ENCODE measurements at places on chromosomes 4 and X. TPM values are rescaled to one million over a fixed set of nuclear protein-coding genes. Genes with fewer than 3 reads are reported as not detected.

IQCM gene
- total RNA-seq: not detected

UGT2A2 gene
- total RNA-seq: not detected

AWAT2 gene
- not detected for total RNA-seq

BEX1 gene
- 0.66 TPM for total RNA-seq

GUF1 gene
- total RNA-seq: 26.9 TPM

RASL11B gene
- total RNA-seq: not detected

- no peak for DNase-seq
These were observed 89.5 kb downstream of the EVC start for GRCh38 chr4:5800496-5800895.

DNA sequence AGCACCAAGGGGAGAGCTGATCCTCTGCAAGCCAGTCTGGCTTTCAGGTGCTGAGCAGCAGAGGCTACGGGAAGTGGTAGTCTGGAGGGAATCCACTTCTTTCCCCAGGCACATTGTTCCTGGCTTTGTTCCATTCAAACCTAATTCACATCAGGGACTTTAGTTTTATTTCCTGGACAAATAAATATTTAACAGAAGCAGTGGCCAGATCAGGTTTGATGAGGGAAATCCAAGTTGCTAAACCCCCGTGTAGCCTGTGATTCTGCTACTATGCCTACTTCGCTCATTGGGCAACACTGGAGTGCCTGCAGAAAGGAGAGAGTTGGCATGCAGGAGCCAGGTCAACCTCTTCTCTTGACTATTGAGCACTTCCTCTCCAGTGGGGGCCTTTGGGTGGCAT, 13.8 kb upstream of the STBD1 start:
- no peak for DNase-seq

DNA sequence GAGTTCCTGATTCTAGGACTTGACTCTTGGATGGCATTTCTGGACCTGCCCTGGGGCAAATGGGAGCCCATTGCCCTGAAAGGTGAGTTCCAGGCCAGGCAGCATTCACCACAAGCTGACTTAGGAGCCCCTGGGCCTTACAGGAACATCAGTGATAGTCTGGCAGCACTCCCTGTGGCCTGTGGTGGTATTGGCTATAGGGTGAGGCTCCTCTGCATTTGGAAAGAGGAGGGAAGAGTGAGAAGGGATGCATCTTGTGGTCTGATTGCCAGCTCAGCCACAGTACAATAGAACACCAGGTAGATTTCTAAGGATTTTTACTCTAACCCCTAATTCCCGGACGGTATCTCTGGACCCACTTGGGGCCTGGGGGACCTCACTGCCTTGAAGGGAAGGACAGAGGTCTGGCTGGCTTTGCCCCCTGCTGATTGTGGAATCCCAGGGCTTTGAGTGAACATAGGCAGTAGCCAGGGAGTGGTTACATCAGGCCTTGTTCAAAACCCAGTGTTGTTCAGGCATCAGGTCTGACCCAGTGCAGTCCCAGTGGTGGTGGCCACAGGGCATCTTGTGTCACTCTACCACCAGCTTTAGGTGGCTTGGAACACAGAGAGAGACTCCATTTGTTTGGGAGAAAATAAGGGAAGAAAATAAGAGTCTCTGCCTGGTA, 32.9 kb downstream of the MAGED4 start:
- no peak for DNase-seq

DNA sequence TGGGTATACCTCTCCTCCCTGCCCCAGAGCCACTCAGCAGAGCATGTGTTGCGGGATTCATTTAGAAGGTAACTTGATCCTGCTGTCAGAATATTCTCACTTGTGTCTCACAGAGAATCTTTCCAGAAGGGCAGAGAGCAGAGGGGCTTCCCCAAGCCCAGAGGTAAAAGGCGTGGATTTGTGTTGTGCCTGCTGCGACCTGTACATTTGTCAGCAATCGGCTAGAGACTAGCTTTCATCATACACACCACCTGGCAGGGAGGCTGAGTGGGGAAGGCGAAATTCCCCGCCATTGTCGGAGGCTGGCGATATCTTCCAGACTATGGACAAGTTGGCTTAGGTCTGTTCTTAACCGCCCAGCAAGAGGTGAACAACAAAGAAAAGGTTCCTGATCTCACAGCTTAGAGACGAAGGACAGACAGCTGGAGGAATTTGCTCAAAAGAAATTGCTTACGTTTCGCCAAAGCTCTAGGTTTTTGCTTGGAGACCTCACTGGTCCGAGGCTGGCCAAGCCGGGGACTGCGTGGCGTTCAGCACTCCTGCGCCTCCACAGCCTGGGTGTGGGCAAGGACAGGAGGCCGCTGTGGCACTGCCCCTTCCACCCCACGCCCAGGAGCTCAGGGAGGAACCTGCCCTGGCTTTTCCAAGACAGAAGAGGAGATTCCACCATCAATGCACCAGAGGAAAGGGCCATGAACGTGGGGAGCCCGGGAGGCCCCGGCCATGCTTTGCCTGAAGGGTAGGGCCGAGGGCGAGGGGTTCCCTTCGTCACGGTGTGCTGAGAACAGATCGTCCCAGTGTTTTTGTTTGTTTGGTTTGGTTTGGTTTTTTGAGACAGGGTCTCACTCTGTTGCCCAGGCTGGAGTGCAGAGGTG, 69.4 kb downstream of the DCTD start:
- DNase-seq: no peak

DNA sequence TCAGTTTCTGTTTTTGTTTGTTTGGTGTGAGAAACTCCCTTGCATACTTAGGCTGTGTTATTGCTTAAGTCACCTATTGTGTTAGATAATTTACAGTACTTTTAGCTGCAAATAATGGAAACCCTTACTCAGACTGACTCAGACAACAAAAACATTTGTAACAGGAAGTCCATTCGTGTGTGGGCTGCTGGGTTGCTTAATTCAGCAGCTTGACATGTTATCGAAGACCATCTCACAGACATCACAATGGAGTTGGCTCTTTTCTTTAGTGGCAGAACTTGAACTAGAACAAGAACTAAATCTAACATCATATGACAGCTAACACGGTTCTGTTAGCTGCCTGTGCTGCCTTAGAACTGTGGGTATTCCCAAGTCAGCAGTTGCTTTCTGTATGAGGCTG, 9.9 kb upstream of the GABRE start:
- DNase-seq: no peak

GRCh38 chr4:7963691-7964090, 24.0 kb upstream of the AFAP1 start:
- no peak for DNase-seq

DNA sequence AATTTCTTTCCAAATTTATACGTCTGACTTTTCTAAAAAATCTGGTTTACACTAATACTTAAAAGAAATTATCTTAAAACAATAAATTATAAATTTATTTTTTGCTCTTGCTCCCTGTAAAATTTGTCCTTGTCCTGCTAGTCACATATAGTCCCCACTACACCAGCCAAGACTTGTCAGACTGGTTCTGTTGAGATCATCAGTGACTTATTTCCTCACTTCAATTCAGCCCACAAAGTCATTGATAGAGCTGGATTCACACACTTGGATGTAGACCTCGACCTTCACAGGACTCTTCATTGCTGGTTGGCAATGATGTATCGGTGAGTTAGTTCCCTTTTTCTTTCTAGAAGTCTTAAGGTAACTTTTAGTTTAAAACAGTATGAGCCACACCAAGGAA, at the start of gene TMPRSS11E:
TMPRSS11E (plus strand) TSS at position 263 of the 400 bp plus-strand sequence; CDS start at position 313, 50 bp downstream.
- DNase-seq: no peak

DNA sequence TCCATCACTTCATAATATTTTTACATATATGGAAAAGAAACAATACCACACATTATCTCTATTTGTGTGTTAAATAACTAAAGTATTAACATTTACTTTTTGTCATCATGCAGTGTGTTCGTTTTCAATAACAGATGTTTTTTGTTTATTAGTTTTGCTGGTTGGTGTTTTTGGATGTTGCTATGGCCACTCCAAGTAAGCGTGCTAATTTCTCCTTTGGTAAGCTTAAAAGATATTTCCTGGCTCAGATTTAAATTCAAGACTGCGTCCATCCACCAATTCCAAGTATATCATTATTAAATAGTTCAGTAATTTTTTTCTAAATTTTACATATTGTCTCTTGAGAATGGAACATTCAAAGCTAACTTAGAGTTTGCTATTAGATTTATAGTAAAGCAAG, 235.4 kb upstream of the IL1RAPL1 start:
- DNase-seq: no peak

- DNase-seq: no peak
These were observed 50.8 kb downstream of the PPEF1 start for GRCh38 chrX:18757956-18758932.

DNA sequence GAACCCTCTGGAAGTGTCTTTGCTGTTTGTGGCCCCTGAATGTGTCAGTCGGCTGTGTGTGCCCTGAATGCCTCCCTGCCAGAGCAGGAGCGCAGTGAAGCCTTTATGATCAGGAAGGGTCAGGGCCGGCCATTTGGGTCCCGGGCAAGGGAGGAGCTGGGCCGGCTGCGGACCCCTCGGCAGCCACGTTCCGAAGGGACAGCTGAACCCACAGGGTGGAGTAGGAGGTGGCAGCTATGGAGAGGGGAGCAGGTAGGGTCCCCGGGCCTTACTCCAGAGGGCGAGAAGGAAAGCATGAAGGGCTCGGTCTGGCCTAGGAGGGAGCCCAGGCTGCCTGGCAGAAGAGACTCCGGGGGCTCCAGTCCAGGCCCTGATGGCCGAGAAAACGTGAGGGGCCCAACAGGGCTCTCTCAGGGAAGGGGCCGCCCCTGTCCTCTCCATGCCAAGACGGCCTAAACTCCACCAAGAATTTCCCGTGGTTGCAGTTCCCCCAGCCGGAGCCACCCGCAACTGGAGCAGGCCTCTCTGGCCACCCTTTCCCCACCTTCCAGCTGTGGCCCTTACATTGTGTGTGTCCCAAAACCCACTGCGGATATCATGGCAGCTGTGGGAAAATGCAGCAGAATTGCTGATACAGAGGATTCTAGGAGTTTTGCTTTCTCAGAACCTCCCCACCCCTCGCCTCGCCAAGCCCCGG, 182.2 kb upstream of the STK26 start:
- DNase-seq: no peak

- no peak for DNase-seq
These were observed 183.7 kb upstream of the BCOR start for GRCh38 chrX:40281336-40282005.

DNA sequence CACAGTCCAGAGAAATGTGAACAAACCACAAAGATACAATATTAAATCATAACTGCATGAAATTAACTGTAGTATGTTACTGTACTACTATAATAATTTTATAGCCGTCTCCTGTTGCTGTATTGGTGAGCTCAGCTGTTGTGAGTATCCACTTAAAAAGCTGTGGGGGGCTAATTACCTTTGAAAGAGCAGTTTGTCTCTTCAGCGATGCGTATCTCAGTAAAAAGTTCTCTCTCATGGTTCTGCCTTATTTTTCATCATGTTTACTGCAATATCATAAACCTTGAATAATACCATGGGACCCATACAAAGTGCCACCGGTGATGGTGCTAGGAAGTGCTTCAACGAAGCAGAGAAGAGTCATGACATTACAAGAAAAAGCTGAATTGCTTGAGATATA, 8.4 kb upstream of the MSMO1 start:
- no peak for DNase-seq

DNA sequence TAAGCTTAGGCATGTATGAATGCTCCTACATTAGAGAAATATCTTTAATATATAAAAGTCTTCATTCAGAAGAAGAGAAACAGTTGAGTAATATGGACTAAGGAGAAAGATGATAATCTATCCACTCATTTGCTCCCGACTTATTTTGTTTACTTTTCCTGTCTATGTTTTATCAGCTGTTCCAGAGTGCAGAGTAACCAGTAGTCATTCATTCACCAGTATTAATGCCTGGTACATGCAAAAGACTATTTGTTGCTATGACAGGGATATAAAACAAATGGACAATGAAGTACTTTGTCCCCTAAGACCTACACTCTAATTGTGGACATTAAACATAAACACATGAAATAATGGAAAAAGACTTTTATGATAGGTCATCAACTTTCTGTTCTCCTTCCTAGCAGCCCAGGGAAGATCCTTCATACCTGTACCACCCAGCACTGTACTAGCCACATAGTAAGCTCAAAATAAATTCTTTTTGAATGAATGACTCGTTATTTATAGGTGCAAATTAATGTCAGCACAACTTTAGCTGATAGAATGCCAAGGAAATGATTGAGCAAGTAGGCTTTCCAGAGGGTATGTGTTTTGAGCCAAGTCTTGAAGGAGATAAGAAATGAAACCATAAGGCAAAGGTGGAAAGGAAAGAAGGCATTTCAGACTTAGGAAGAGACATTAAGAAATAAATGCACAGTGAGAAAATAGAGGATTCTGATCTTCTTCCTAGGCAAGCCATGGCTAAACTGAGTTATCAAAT, 45.0 kb upstream of the IL13RA1 start:
- no peak for DNase-seq
